ENCODE measurements at places on chromosomes 4 and X. TPM values are rescaled to one million over a fixed set of nuclear protein-coding genes. Genes with fewer than 3 reads are reported as not detected.
A peak's percentile ranks its signal among the peaks of the same experiment; 100 is the strongest.

GRCh38 chrX:120761810-120762209 lies 113.9 kb downstream of the CT47B1 start:
- DNase-seq: no peak
- H3K27ac ChIP-seq: no peak overlapping the region
- H3K4me3 ChIP-seq: no peak overlapping the region
- no peaks in the 10 kb centered on the region for H3K36me3 ChIP-seq
- H3K27me3 ChIP-seq: no peaks in the 10 kb centered on the region

- H3K27ac ChIP-seq: no peak overlapping the region
- no peak overlapping the region for H3K4me3 ChIP-seq
- no peak for DNase-seq
- no peaks in the 10 kb centered on the region for H3K36me3 ChIP-seq
These were observed 2.7 kb downstream of the KCNE5 start for GRCh38 chrX:109622270-109622669.

USP27X gene
- 1.6 TPM for total RNA-seq

GRCh38 chr4:30962939-30963338 lies 242.8 kb downstream of the PCDH7 start:
- H3K4me3 ChIP-seq: no peak overlapping the region
- DNase-seq: no peak
- H3K4me1 ChIP-seq: no peaks in the 10 kb centered on the region
- no peak overlapping the region for H3K27ac ChIP-seq
- H3K27me3 ChIP-seq: no peaks in the 10 kb centered on the region

DNA sequence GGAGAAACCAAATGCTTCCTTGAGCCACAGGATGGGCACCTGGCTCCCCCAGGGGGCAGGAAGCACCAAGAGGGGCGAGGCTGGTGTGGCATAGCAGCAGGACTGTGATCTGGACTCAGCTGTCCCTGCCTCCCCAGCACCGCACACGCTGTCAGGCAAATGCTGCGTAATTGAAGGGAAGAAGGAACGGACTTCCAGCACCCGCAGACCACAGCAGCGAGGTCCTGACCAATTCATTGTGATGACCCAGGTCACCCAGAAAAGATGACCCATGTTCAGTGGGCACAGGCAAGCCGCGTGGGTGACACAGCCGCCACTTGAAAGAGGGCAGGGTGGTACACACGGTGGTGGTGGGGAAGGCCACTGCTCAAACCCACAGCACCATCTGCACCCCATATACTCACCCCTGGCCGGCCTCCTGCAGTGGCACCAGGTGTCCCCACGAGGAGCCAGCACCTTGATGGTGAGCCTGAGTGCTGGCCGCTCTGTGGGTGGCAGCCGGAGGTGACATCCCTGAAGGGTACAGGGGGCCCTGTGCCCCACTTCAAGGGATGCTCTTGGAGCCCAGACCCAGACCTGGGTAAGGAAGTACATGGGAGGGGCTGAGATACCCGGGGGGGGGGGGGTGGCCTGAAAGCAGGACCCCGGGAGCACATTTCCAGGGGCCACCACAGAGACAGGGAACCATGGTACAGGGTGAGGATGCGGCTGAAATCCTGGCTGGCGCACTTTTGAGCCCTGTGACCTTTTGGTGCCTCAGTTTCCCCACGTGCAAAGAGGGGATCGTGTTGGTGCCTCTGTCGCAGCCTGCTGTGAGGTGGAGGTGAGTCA lies 11.5 kb downstream of the NAT8L start:
- H3K27ac ChIP-seq: no peak overlapping the region
- H3K27me3 ChIP-seq: peaks cover 35% of the 10 kb centered on the region
- no peak overlapping the region for H3K4me3 ChIP-seq
- H3K36me3 ChIP-seq: no peaks in the 10 kb centered on the region
- peak; percentile 52 for DNase-seq
- H3K4me1 ChIP-seq: no peaks in the 10 kb centered on the region

TMPRSS11D gene
- not detected for total RNA-seq

HPGDS gene
- total RNA-seq: 0.54 TPM

DNA sequence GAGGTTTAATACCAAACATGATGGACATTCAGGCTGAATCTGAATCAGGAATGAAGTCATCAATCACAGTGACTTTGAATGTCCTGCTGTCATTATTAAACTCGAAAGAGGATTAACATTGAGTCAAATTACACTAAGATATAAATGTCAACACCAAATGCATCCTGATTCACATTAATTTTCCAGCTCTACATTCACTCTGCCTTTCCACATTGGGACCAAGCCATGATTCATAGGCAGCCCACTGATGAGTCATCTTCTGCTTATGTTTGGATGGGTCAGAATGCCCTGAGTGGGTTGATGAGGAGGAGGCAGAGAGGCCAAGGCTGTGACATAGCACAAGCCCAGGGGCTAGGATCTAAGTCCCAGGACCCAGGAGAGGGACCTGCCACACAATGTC lies 247.6 kb upstream of the RPS6KA3 start:
- no peaks in the 10 kb centered on the region for H3K27me3 ChIP-seq
- H3K36me3 ChIP-seq: no peaks in the 10 kb centered on the region
- H3K4me1 ChIP-seq: no peaks in the 10 kb centered on the region
- no peak for DNase-seq
- no peak overlapping the region for H3K4me3 ChIP-seq

FOXR2 gene
- not detected for total RNA-seq

DNA sequence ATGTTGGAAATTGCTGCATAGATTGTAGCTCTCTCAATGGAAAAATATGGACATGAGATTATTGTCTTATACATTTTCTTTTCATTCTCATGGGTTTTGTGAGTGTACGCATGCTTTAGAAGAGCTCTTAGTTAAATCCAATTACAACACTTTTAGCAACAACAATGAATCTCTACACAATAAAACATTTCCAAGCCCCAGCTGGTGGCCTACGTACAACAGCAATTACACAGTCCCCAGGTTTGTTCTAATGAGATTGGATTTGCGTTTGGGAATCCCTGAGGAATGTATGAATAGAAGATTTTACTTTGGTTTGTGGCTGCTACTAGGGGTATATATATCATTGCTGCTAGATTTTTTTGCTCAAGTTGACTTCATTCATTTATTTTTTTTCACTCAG lies 98.6 kb downstream of the FHDC1 start:
- no peak overlapping the region for H3K27ac ChIP-seq
- no peak for DNase-seq
- no peaks in the 10 kb centered on the region for H3K4me1 ChIP-seq

DNA sequence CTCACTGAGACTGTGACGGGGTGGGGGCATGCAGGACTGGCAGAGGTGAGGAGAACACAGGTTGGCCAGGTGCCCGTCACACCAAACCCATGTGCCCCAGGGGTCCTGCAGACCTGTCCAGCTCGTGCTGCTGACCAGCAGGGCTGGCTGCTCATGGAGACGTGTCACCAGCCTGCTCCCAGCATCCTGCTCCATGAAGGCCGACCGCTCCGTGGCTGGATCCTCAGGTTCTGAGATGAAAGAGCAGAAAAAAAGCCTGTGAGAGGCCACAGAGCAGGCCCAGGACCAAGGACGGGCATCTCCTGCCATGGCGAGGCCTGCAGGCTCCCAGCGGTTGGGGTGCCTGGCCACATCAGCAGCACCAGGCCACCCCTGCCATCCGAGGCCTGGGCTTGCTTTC lies 71.7 kb upstream of the DRD5 start:
- no peak overlapping the region for H3K27ac ChIP-seq
- H3K27me3 ChIP-seq: no peaks in the 10 kb centered on the region
- H3K4me1 ChIP-seq: no peaks in the 10 kb centered on the region

ABCB7 gene
- total RNA-seq: 88.5 TPM

GRCh38 chrX:132842460-132843238 lies 115.8 kb downstream of the HS6ST2 start:
- H3K27ac ChIP-seq: no peak overlapping the region
- no peaks in the 10 kb centered on the region for H3K27me3 ChIP-seq
- no peaks in the 10 kb centered on the region for H3K36me3 ChIP-seq
- DNase-seq: no peak
- no peak overlapping the region for H3K4me3 ChIP-seq
- no peaks in the 10 kb centered on the region for H3K4me1 ChIP-seq

SULT1B1 gene
- total RNA-seq: 1.2 TPM

PRRG1 gene
- 5.9 TPM for total RNA-seq

Measured in sigmoid colon (tissue), 7 donors.